ENCODE measurements at places on chromosomes 2 and 18. TPM values are rescaled to one million over a fixed set of nuclear protein-coding genes. Genes with fewer than 3 reads are reported as not detected.

ARHGAP25 gene
- 5.8 TPM for total RNA-seq

TCF23 gene
- total RNA-seq = not detected

TIGD1 gene
- total RNA-seq = 2.1 TPM

RAB6C gene
- not detected for total RNA-seq

DNA sequence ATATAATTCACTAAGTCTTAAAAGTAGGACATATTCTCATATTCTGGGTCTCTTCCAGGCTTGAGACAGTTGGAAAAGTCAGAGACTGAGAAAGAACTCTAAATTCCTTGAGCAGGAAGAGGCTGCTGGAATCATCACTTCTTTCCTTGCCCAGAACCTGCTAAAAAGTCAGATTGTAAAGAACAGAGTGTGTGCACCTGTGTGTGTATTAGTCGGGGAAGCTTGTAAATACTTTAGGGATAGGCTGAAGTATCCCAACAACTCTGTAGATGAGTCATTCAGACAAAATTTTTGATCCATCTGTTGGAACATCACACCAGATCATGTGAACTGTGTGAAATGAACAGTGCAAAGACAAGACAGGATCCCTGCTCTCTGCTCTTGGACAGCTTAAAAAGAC is 16.1 kb downstream of the GAREM1 start:
- no peak for DNase-seq

All from fibroblast of lung (primary cell).